NCI-H2081 treated with DMSO at 0.1 percent for 48 hours (cell line): ENCODE measurements at places on chromosomes 3 and 15.

GRCh38 chr15:84749111-84749991 lies 959 bp downstream of the ZNF592 start:
- DNase-seq, result no peak

- DNase-seq, result no peak
These were observed 17.6 kb upstream of the APOD start for GRCh38 chr3:195601382-195601781.

- no peak for DNase-seq
These were observed 109.4 kb downstream of the ATP8B4 start for GRCh38 chr15:50009634-50010033.

GRCh38 chr15:40949756-40950207 lies 3.5 kb upstream of the CHAC1 start:
- no peak for DNase-seq

GRCh38 chr15:44319385-44319784 lies 30.9 kb downstream of the GOLM2 start:
- no peak for DNase-seq

GRCh38 chr15:89307791-89308190 lies 26.8 kb downstream of the POLG start:
- no peak for DNase-seq

GRCh38 chr3:136237961-136238649 lies 12.0 kb upstream of the PCCB start:
- no peak for DNase-seq

- no peak for DNase-seq
These were observed 377.6 kb downstream of the PTPRG start for GRCh38 chr3:61938878-61939549.

DNA sequence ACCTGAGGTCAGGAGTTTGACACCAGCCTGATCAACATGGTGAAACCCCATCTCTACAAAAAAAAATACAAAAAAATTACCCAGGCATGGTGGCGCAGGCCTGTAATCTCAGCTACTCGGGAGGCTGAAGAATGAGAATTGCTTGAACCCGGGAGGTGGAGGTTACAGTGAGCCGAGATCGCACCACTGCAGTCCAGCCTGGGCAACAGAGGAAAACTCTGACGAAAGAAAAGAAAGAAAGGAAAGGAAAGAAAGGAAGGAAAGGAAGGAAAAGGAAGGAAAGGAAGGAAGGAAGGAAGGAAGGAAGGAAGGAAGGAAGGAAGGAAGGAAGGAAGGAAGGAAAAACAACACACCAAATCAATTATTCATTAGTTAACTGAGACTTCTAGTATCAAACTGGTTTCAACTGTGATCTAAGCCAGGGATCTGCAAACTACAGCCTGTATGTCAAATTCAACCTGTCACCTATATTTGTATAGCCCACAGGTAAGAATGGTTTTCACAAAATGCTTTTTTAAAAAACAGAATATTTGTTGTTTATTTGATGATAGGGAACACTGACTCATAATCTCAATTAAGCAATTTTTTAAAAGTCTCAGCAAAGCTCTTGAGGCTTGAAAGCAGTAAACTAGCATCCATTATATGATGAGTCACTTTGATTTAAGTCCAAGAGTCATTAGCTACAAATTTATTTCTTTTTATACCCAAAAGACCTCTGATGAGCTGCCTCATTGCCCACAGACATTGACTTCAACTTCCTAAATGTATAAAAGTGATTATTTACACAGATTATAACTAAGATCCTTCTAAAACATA lies 127.6 kb downstream of the TBL1XR1 start:
- DNase-seq, result no peak

DNA sequence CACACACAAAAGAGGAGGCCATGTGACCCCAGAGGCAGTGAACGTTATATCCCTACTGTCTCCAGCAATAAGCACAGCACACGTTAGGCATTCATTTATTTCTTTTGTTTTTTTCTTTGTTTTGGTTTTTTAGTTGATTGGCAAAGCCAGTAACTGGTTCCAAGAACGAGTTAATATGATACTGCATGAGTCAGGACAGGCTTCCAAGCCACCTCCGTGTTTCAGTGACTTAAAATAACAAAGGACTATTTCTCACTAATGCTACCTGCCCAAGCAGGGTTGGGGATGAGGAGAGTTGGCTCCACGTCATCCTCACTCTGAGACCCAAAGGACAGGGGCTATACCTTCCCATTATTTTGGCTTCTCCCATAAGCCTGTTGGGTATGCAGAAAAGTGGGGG lies 130.5 kb downstream of the ST8SIA2 start:
- no peak for DNase-seq

DNA sequence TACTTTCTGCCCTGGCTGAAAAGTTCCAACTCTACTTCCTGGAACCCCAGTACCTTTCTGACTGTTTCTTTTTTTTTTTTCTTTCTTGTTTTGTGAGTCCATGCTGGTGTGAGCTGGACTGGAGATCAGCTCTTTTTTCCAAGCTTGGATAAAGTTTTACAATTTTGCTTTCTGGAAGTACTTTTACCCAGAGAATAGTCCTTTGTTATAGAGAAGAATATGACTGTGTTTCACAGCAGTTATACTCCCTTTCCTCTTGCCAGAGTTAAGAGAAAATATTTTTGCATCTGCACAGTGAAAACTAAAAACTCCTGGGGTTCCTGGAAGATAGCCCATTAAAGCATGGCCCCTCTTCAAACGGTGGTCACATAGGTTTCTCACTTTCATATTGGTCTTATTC lies 1100.6 kb downstream of the OTOL1 start:
- DNase-seq, result no peak
